ENCODE measurements at places on chromosomes 1 and 21.

- DNase-seq: no peak
These were observed 1.3 kb downstream of the TAF5L start for GRCh38 chr1:229624521-229625070.

- DNase-seq: no peak
These were observed 1.5 kb downstream of the PROX1 start for GRCh38 chr1:213989002-213989855.

DNA sequence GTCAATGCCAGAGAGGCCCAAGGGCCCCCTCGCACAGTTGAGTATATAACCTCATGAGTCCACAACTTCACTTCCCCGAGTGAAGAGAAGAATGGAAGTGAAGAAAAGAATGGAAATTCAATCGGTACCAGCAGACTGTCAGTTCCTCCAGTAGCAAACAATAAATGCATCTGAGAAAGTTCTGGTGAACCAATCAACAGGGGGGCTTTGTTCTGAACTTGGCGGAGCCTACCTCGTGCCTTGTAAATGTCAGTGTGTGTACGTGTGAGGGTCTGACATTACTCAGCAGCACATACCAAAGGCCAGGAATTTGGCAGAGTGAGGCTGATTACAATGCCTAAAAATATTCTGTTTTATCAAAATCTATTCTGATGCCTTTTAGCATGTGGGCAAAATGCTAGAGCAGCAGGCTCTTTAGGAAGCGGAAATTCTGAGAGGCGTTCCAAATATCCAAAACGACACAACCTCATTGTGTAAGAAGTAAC is 238.5 kb downstream of the LTN1 start:
- DNase-seq: peak; percentile 36

GRCh38 chr1:119676571-119677206 is 28.6 kb upstream of the ZNF697 start:
- no peak for DNase-seq

DNA sequence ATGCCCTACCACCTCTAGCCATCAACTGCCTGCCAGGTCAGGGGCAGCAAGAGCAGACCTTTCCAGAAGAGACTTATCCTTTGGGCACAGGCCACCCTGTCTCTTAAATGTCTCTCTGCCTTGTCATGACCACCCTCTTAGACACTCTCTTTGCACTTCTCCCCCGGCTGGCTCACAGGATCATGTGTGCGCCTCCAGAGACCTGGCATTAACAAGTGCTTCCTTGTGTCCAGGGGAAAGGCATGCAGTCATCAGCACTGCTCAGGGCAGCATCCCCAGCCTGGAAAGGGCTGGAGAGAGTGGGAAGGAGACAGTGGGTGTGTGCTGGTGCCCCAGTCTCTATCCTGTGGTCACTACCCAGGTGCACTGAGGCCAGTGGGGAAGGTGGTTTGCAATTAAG is 85.2 kb upstream of the TLR5 start:
- DNase-seq: no peak

DNA sequence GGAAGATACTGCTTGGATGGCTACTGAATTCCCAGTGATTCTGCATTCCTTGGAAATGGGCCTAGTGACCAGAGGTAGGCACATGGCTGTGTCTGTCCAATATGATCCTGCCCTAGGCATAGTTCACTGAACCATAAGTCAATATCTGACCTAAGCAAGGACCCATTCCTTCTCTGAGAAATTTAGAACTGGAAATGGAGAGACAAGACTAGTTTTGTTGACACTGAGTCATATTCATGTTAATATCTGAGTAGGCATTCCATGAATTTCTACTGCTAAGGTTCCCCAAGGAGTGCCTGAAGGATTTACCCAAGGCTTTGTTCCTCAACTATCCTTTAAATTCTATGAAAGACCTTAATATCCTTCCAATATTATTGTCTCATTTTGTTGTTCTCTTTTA is 329.8 kb upstream of the BEND5 start:
- no peak for DNase-seq
